Retinal pigment epithelial cell (primary cell): ENCODE measurements at places on chromosomes 7 and 10.

DNA sequence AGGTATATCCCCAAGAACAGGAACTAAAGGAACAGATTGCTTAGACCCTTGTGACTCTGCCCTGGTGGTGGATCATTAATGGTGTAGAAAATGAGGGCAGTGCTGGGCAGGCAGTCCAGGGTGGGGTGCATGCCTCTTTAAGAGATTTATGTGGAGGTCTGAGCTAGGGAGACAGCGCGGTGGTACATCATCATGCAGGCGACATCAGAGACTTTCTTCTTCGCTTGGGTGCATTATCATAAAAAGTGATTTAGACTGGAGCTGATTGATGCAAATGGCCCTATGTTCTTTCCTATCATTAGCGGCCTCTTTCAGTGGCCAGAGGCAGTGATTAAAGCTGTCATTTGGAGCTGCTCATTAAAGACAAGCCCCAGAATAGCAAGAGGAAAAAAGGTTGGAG, 519.1 kb upstream of the GALNT17 start:
- no peak for DNase-seq

DNA sequence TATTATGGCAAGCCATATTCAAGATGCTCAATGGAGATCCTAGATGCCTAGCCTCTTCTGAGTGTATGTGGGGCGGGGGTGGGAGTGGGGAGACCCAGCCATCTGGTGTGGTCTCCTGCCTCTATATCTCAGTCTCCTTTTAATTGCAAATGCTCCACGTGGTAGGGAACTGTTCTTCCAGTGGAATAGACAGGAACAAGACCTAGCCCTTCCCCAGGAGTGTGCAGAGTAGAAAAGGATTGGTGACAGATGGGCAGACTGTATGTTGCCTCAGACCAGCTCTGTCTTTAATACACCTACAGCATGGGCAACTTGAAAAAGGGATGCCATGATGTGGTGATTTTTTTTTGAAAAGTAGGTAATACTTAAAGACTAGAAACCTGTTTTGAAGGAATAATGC, 12.6 kb downstream of the CYP3A5 start:
- DNase-seq, result no peak

- no peak for DNase-seq
Measured at GRCh38 chr7:147586526-147586925, 1004.0 kb upstream of the C7orf33 start.

DNA sequence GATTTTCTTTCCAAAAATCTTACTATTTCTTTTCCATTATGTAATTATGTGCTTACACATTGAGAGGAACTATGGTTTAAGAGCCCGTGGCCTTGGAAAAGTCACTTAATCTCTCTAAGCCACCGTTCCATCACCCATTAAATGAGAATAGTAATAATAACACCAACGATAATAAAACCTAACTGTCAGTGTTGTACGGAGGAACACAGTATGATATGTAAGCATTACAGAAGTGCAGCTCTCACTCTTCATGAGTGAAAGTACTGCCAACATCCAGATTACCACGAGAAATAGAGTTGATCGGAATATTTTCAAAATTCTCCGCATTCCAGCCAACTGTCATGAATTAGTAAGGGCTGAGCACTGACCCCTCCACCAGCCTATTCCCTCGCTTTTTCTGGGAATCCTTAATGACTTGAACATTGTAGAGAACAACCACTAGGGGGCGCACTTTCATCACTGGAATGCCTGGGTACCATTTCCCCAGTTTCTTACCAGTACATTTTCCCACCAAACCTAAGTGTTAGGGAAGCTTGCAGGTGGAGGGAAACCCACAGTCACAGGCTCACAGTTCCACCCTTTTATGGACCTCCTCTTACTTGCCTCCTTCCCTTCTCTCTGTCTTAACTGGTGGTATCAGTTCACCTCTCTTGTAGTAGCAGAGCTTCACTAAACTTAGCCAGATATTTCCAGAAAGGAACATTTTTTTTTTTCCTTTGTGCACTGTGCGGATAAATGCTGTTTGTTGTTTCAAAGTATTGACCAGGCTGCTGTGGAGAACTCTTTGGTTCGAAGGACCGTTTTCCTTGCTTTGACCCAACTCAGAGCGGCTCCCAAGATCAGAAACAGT, 27.8 kb downstream of the NKX2-3 start:
- DNase-seq, result peak; percentile 6

DNA sequence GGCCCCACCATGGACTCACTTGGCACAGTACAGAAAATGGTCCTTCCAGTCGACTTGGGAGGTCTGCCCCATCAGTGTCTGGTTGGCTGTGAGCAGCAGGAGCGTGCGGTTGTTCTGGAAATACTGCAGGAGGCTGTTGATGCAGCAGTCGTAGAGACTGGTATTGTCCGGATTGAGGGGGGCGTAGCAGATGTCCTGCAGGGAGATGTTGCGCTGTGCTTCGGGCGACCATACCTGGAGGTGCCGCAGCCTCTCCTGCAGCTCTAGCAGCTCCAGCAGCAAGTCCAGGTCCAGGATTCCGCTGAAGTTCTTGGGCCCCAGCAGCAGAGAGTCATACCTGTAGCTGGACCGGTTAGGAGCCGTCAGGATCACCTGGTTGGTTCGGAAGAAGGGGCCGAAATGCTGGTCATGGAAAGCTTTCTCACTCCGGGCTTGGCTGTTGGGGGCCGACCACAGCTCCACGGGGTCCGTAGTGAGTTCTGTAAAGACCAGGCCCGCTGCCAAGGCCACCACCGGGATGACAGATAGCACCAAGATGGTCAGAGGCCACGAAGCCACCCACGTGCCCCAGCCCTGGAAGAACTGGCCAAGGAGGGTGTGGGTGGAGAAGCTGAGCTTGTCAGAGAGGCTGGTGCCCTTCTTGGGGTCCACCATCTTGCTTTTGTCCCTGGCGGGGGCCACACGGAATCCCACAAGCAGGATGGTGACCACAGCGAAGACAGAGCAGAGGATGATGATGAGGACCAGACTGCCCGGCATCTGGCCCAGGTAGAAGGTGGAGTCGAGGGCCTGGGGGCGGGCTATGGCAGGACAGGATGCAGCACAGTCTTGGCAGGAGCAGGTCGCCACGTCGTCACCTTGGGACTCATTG, 2.1 kb downstream of the NPC1L1 start:
- DNase-seq, result no peak

GRCh38 chr10:7354330-7355047, 56.3 kb downstream of the SFMBT2 start:
- no peak for DNase-seq

DNA sequence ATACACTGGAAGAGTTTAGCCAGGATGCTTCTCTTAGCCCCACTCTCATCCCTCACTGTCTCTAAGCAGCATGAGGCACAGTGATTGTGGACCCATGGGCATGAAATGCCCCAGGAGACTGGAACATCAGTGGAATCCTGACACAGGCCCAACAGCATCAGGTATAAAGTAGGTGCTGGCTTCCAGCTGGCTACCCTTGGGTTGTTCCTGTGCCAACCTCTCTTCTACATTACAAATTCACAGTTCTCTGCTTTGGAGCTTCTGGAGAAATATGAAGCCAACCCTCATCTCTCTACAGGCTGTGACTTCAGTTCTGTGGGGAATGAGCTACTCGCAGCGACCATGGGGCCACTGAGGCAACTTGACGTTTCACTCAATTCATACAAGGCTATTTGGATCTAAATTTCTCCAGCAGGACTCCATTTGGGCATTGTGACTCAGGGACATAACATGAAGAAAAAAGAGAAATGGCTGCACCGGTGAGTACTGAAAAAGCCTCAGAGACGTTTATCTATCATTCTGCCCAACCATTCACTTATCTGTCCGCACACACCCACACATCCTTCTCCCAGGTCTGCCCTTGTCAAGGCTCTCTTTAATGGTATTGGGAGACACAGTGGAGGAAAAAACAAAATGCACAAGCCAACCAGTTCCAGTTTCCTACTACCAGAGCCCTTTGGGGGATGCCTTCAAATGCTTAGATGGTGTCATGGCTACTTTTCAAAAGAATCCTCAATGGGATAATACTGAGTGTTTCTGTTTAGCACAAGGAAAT, 35.4 kb upstream of the TM9SF3 start:
- DNase-seq, result no peak

DNA sequence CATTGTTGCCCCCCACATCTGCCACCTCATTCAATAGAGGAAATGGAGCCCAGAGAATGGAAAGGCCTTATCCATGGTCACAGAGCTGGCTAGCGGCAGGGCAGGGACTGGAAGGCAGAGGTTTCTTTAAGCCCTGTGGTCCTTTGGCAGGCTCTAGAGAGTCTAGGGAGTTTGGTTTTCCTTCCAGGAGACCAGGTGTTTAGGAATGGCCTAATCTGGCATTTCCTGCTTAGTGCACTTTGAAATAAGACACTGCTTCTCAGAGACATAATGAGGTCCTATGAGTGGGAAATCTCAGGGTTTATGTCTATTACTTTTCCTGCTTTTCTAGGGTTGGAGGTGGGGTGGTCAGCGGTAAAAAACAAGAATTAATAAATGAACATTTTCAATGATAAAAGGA, 6.1 kb downstream of the MARVELD1 start:
- DNase-seq, result no peak

DNA sequence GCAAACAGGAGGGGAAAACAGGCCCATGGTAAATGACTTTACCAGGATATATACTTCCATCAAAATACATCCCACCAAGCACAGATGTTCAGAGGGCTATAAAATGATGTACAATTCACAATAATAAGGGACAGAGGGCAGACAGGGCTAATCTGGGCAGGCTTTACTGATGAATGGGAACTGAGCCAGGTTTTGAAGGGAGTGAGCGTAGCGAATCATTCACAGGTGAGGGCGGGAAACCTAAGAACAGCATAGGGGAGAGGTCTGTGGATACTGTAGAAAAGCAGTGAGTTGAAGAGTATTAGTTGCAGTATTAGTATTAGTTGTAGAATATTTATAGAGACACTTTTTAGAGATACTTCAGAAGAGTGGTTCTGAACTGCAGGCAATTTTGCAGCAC, 180.8 kb downstream of the JAZF1 start:
- no peak for DNase-seq

GRCh38 chr10:132291826-132292225, 15.9 kb downstream of the STK32C start:
- no peak for DNase-seq

GRCh38 chr10:34698979-34699378, 116.1 kb downstream of the PARD3 start:
- peak; percentile 66 for DNase-seq

DNA sequence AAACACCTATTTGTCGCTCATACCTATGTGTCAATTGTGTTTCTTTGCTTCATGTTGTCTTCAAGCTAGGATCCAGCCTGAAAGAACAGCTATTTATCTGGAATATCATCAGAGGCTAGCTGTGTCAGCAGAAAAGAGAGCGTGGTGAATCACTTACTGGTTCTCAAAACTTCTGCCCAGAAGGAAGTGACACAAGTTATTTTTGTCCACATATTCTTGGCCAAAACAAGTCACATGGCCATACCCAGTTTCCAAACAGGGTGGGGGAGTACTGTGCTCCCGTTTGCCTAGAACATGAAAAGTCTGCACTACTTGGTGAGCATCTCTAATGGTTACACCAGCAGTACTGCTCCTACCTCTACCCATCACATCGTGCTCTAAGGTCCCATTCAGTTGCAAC, 160.9 kb upstream of the CSTF2T start:
- DNase-seq, result no peak

GRCh38 chr7:47411901-47412300, 170.0 kb downstream of the TNS3 start:
- no peak for DNase-seq

- no peak for DNase-seq
Measured at GRCh38 chr10:100600218-100600617, 64.5 kb downstream of the HIF1AN start.

GRCh38 chr7:144452064-144452463, 48.6 kb upstream of the NOBOX start:
- DNase-seq, result no peak

DNA sequence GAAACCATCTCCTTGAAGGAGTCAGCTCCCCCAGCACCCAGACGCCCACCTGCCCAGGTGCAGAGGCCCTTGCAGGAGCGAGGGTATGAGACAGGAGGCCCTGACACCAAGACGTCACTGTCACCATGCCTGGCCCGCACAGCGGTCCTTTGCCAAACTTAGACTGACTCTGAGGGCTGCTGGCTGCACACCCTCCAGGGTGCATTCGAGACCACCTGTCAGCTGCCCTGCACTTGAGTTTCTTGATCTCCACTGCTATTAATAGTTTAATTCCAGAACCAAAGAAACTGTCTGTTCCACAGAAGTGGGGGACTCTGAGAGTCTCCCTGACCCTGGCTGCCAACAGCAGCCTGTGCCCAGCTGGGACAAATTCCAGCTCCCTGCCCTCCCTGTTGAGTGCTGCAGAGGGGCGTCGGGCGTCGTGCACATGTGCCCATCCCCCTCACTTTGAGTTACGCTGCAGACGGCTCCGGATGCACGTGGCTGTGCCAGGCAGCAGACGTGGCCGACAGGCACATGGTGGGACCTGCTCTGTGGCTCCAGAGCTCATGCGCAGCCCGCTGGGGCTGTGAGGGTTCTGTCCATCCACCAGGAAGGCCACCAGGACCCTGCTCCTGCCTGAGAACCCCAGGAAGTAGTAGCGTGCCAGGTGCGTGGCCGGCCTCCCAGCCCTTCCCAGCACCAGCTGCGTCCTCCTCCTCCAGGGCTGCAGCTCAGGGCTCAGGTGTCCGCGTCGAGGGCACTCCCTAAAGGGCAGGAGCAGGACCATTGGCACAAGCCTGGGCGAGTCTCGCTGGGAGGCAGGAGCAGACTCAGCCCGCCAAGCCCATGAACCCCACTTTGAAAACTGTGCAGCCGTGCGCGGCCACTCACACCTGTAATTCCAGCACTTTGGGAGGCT, 24.8 kb downstream of the ELFN1 start:
- no peak for DNase-seq

DNA sequence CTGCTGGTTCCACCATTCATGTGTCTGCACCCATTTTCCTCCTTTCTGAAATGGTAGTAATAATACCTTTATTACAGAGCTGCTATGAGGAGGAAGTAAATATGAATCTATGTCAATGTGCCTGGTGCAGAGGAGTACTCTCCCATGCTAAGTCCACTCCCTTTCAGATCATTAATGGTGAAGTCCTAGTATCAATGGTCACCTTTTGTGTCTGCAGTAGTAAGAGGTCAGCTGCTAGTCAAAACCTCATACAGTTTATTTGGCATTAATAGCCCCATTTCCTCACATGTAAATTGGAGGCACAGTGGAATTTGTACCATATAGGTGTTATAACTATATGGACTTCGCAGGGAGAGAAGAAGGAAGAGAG, 581.0 kb downstream of the REEP3 start:
- no peak for DNase-seq

- DNase-seq, result no peak
Measured at GRCh38 chr10:72809006-72809405, 84.5 kb upstream of the OIT3 start.

GRCh38 chr7:128935342-128935730, 2.4 kb upstream of the IRF5 start:
- DNase-seq, result no peak

GRCh38 chr10:97532935-97533671, 34.4 kb downstream of the UBTD1 start:
- DNase-seq, result peak; percentile 49

- no peak for DNase-seq
Measured at GRCh38 chr10:86520871-86521677, 518 bp downstream of the WAPL start.

- no peak for DNase-seq
Measured at GRCh38 chr7:116630357-116630756, 41.6 kb upstream of the MET start.

GRCh38 chr7:125355899-125356298, 426.3 kb upstream of the POT1 start:
- no peak for DNase-seq
